ENCODE measurements at places on chromosomes 3 and 15. TPM values are rescaled to one million over a fixed set of nuclear protein-coding genes. Genes with fewer than 3 reads are reported as not detected.

DNA sequence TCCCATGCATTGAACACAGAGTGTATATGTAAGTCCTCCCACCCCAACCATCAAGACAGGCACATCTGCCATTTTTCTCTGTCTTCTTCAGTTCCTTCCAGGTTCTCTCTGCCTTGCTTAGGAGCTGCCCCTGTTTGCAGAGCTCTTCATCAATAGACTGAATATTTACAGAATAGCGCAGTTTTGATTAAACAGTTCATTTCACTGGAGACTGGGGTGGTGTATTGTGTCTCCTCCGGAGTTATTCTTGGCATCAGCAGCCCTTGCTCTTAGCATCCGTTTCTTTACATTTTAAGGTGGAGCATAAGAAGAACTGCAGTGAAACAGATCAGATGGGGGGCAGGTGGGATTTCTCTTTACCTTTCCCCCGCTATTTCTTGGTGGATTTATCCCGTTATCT is 87.7 kb downstream of the LIPC start:
- no peak for DNase-seq

- DNase-seq, result peak; percentile 65
Measured at GRCh38 chr3:186340204-186340603, 21.8 kb downstream of the DGKG start.

GRCh38 chr3:6204891-6205290 is 656.0 kb upstream of the GRM7 start:
- DNase-seq, result no peak

The CCR4 gene
- not detected for total RNA-seq

GRCh38 chr3:31405515-31405914 is 127.2 kb upstream of the STT3B start:
- no peak for DNase-seq

DNA sequence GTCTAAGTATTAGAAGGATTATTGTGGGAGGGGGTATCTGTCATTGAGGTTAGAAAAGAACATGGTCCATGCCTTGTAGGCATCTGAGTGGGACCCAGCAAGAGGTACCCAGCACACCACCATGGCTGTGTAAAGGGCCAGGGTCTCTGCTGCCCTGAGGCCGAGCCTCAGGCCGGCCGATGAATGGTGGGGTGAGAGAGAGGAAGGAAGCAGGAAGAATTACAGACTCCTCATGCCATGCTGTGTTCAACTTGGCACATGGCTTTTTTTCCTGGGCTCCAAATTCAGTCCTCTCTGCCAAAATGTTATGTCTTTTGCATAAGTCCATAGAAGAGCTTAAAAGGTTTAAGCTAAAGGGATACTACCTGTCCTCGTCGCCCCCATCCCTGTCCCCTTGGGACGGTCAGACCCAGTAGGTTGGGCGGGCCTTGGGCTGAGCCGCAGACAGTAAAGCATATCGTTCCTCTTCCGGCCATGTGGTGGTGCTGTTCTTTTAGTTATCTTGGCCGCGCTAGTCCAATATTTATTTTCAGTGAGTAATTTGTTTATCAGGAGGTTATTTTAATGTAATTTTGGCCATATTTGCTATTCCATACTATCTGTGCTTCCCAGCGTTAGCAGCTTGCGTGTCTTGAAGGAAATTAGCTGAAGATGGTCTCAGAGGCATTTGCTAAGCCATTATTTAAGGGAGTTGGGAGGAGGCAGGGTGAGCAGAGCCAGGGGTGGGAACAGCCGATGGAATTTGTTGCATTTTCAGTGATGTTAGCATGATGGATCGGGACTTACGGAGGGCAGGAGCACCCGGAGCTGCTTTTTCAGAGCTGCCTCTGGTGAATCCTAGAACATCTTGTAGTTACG is 152.4 kb downstream of the AGBL1 start:
- no peak for DNase-seq

The GATM gene
- total RNA-seq, result 1.3 TPM

GRCh38 chr3:77158730-77159581 is 119.1 kb downstream of the ROBO2 start:
- DNase-seq, result no peak

The HTD2 gene
- total RNA-seq, result 14.8 TPM

DNA sequence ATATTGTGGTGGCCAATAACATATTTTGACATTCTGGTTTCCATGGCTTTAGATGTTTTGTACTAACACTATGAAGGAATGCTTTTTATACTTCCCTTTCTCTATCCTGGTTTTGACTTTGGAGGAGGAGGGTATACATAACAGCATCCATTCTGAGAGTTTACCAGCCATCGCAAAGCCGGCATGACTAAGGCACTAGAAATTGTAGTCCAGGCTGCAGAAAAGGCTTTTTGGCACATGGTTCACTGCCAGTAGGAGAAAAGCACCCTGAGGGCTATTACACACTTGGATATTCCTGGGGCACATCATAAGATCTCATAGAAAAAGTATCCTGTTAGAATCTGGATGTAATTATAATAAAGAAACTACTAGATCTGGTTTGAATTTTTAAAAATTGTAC is 101.8 kb downstream of the STT3B start:
- peak; percentile 67 for DNase-seq

The DNAH12 gene
- total RNA-seq, result 0.25 TPM
